ENCODE measurements at places on chromosomes 7 and 10.

GRCh38 chr10:112185959-112186358, 2.4 kb upstream of the GPAM start:
- DNase-seq, result no peak

- DNase-seq, result peak; percentile 47
These were observed 22.3 kb downstream of the CACUL1 start for GRCh38 chr10:118732245-118733165.

DNA sequence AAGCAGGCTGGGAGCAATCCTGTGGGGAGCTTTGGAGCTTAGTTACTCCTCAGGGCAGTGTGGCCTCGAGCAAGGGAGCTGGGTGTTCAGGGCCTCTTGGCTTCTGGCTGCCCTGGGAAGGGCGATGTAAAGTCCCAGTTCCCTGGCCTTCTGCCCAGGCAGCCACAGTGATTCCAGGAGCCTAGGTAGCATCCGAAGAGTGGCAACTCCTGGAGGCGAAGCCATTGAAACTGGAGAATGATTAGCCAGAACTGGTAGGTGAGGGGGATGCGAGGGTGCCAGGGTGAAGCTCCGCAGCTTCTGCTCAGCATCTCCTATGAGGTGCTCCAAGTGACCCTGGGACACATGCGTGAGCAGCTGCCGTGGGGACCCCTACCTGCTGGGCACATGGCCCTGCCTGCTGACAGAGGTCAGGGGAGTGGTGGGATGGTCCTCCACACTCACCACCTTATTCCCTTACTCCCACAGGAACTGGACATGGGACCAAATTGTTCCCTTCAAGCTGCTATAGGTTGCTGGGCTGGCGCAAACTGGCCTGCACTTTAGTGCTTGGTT, 7.8 kb upstream of the GDF2 start:
- DNase-seq, result no peak

GRCh38 chr10:102675666-102676533, 31.6 kb downstream of the TRIM8 start:
- DNase-seq, result peak; percentile 90

- DNase-seq, result no peak
These were observed 176.2 kb downstream of the CCDC3 start for GRCh38 chr10:12825260-12825849.

DNA sequence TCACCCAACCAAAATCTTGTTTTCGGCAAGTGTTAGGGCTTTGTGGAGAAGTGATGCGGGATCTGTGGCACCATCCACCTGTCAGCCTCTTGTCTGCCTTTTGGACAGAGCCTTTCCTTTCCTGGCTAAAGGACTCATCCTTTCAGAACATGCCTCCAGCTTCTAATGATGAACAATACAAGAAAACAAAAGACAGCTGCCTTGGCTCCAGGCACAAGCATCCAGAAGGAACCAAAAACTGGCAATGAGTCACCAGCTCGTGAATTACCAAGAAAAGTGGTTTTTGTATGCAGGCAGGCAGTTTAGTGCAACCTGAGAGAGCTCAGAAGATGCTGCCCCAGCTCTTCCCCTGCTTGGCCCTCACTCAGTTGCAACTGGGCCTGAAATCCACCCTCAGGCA, 84.6 kb upstream of the NAMPT start:
- DNase-seq, result peak; percentile 54

GRCh38 chr10:71999360-72000072, 35.3 kb downstream of the CHST3 start:
- DNase-seq, result no peak

DNA sequence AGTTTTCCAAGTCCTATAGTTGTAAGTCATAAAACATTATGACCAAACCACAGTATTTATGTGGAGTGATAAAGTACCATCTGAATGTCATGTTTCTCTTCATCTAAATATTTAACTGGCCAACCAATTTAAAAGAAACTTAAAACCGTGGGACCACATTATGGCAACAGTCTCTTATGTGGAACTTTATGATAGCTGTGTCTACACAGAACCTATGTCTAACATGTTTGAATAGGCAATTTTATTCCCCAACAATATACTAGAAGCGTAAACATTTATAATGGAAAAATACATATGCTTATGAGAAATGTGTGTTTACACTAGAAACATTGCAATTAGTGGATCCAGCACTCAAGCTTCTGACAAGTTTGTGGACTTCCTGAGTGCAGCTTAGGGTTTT, 680.7 kb downstream of the REEP3 start:
- no peak for DNase-seq

DNA sequence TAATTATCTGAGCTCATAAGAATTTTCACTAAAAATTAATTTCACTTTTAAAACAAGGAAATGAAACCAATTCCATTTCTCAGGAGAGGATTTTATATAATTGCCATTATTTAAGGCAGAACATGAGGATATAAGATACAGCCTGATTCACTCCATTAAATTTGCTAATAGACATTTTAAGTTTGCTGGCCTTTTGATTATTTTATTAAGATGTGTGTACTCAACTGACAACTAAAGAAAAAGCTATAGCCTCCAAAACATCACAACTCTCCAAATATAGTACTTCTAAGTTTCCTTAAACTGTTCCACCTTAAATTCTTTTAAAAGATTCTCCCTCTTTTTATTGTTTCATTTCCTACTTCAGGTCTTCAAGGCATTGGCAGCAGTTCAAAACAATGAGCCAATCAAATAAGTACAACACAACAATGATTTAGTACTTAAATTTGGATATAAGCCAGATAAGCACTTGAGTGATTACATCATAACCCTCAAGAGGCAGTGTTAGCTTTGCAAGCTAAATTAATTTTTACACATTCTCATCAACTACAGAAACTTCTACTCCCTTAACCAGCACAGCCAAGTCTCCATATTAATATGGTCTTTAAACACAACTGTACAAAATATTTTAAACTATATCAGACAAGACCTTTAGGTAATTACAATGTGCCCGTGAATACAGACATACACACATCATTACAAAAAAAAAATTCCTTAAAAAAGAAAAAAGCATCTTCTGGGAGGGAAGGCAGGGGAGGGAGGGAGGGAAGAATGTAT, 121.8 kb downstream of the KMT2C start:
- DNase-seq, result peak; percentile 91

- peak; percentile 26 for DNase-seq
These were observed 23.3 kb upstream of the HSPA12A start for GRCh38 chr10:116765648-116766081.

DNA sequence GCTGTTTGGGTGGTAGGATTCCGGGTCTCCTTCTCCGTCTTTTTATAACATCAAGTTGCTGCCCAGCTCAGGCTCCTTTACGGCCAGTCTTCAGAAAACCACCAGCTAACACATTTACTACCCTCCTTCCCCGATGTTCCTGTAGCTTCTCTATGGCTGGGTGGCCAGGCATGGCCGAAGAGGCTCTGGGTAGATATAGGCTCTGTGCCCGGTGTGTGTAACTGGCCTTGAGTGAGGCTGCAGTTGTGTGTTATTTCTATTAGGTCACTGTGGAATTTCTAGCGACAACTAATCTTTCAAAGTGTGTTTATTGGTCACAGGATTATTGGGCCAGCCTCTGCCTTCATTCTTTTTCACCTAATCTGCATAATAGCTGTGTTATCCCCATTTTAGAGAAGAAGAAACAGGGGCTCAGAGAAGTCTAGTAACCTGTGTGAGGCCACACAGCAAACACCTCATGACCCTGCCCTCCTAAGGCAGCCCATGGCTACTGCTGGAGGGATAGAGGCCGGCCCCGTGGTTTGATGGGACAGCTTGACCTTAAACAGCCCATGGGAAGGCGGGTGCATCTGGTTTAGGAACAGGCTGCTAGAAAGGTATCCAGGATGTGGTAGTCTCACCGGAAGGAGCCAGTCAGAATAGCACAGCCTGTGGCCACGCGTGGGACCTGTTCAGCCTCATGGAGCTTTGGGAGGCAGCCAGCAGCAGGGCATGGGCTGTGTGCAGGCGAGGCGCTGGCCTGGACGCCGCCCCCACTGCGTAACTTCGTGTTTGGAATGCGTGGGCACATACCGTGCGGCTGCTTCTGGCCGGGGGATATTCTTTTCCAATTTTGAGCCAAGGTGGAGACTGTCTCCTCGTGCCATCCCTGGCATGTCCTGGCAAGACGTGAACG, 29.7 kb downstream of the HTRA1 start:
- DNase-seq, result no peak

GRCh38 chr7:47337531-47337930, 244.4 kb downstream of the TNS3 start:
- peak; percentile 19 for DNase-seq

DNA sequence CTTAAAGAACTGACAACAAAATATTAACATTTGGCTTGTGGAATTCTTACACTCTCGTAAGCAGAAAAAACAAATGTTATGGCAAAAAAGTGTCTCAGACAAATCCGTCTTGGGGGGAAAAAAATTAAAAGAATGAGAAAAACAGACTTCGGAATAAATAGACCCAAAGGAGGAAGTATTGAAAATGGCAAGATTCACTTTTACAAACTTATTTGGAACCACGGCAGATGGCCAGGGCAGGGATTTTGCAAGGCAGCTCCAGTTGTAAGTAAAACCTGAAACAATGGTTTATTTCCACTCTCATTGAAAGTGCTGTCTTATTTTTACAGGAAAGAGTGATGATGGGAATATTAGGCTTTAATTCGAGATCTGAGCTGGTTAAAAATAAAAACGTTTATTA, 1.5 kb upstream of the ZNF438 start:
- DNase-seq, result peak; percentile 47

- DNase-seq, result no peak
These were observed 39.8 kb downstream of the RGS10 start for GRCh38 chr10:119502618-119503155.

- DNase-seq, result no peak
These were observed 650.8 kb downstream of the LRMDA start for GRCh38 chr10:76082232-76082631.

DNA sequence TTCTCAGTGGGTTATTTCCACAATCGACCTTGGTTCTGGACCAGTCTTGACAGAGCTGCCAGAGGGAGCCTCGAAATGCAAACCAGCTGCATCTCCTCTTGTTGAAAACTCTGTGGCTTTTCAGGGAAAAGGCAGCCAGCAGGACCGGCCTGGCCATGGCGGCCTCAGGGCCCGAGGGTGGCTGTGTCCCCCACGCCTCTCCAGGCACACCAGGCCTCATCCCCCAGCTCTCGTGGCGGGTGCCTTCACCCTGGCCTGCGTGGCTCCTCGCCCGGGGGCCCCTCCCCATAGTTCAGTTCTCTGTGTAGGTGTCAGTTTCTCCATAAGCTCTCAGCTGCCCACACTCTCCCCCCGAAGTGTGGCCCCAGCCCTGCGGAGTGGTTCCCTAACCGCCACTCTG, 63.5 kb downstream of the MGMT start:
- DNase-seq, result no peak

DNA sequence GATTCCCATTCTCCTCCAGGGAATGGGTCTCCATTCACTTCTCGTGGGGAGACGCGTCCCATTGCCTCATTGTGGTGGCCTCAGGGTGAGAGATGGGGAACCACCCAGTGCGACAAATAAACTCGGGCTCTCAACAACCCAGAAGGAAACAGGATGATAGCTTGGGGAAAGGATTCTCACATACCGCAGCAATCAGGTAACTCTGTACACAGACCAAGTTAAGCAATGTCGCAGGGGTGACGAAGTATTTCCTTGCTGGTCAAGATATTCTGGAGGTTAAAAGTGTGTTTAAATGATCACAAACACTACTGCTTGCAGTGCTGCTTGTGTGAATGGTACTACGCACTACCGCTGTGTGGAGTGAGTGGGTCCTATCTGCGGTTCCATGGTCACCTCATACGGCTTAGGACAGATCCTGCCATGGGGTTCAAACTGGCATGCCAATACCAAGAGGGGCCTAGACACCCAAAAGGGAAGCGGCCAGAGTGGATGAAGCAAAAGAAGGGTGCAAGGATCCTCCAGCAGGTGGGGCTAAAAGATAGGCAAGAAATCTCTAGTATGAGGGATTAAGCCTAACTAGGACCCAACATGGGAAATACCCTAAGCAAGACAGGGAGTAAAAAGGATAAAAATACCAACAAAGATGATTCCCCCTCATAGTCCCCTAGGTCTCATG, 143.8 kb upstream of the TMEM106B start:
- DNase-seq, result peak; percentile 54

- DNase-seq, result peak; percentile 66
These were observed 350.0 kb downstream of the CRPPA start for GRCh38 chr7:16071246-16071857.

DNA sequence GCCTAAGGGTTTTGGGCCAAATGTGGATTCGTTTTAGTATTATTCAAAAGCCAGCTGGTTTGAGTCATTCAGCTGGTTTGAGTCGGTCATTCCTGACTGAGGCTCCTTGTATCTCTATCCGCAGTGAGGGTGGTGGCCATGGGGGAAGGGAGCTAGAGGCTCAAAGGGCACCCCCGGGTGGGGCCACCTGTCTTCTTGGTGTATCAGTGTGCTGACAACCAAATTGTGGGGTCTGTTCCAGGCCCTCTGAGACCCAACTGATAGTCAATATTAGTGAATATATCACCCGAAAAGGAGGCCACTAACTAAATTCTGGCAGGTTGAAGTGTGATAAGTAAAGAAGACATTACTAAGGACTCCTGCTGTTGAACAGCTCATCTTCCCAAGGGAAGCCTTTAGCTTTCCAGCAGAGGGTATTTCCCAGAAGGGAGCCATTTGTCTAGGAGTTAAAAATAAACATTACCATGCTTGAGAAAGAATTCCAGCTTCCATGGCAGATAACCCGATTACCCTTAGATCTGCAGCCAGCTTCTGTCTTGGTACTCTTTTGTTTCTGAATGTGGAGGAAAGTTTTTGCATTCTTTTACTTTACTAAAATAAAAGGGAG, 29.9 kb upstream of the DDX50 start:
- no peak for DNase-seq
